ENCODE measurements at places on chromosomes 1 and 21. TPM values are rescaled to one million over a fixed set of nuclear protein-coding genes. Genes with fewer than 3 reads are reported as not detected.

DNA sequence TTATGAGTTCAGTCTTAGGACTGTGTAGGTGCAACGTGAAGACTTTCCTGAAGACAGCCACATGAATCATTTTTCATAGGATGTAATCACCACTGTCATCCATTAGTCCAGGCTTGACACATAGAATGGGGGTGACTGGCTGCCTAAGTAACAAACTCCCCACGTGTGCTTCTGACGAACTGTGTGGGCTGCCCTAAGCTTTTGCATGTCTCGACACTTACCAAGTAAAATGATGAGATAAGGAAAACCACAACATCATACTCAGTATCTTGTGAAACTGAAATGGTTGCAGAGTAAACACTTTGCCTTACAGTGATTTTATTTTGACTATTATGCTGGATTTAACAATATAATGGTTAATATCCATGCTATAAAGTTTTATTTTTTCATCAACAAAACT, 19.5 kb downstream of the ERG start:
- no peak overlapping the region for H3K4me3 ChIP-seq
- peaks cover 29% of the 10 kb centered on the region for H3K27me3 ChIP-seq

Gene TMEM200B
- polyA plus RNA-seq, result 5.5 TPM

DNA sequence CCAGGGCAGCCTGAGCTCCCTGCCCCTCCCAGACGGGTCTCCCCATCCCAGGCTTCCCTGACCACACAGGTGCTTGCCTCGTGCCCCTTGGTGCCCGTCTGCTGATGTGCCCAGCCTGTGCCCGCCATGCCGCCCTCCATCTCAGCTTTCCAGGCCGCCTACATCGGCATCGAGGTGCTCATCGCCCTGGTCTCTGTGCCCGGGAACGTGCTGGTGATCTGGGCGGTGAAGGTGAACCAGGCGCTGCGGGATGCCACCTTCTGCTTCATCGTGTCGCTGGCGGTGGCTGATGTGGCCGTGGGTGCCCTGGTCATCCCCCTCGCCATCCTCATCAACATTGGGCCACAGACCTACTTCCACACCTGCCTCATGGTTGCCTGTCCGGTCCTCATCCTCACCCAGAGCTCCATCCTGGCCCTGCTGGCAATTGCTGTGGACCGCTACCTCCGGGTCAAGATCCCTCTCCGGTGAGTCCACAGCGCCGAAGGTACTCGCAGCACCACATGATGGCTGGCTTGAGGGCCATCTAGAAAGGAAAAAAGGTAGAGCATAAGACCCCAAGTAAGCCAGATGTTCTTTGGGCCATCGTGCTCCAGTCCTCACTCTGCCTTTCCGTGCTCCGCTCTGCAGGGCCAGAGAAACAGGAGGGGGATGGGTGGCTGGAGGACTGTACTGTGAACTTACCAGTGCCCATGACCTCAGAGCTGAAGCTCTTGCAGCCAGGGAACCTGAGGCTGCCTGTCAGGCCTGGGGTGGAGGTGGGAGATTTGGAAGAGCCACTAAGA, 1.4 kb downstream of the ADORA1 start:
- no peak overlapping the region for H3K4me3 ChIP-seq
- H3K27me3 ChIP-seq, result peaks cover 18% of the 10 kb centered on the region
- H3K36me3 ChIP-seq, result no peaks in the 10 kb centered on the region

GRCh38 chr1:166693673-166694297, 145.5 kb upstream of the POGK start:
- no peak for DNase-seq
- H3K27ac ChIP-seq, result no peak overlapping the region
- no peaks in the 10 kb centered on the region for H3K27me3 ChIP-seq
- H3K4me1 ChIP-seq, result no peaks in the 10 kb centered on the region

- H3K4me3 ChIP-seq, result no peak overlapping the region
- no peak for DNase-seq
- H3K36me3 ChIP-seq, result no peaks in the 10 kb centered on the region
- no peaks in the 10 kb centered on the region for H3K27me3 ChIP-seq
Measured at GRCh38 chr1:54114955-54115354, 37.8 kb downstream of the CDCP2 start.

Gene CZIB
- polyA plus RNA-seq, result 51.8 TPM

- H3K4me1 ChIP-seq, result peaks cover 51% of the 10 kb centered on the region
- H3K36me3 ChIP-seq, result no peaks in the 10 kb centered on the region
- peak; percentile 76 for DNase-seq
- no peaks in the 10 kb centered on the region for H3K27me3 ChIP-seq
Measured at GRCh38 chr1:44035726-44036408, 4.6 kb upstream of the SLC6A9 start.

GRCh38 chr21:42806509-42807140, 72.7 kb downstream of the WDR4 start:
- DNase-seq, result no peak
- H3K27me3 ChIP-seq, result no peaks in the 10 kb centered on the region
- no peaks in the 10 kb centered on the region for H3K4me1 ChIP-seq
- H3K27ac ChIP-seq, result no peak overlapping the region

- peaks cover 10% of the 10 kb centered on the region for H3K4me1 ChIP-seq
- DNase-seq, result no peak
- no peaks in the 10 kb centered on the region for H3K36me3 ChIP-seq
- H3K4me3 ChIP-seq, result no peak overlapping the region
Measured at GRCh38 chr21:37710546-37711285, 205.5 kb downstream of the KCNJ6 start.

GRCh38 chr21:26405735-26406361, 167.2 kb downstream of the CYYR1 start:
- H3K4me1 ChIP-seq, result peaks cover 19% of the 10 kb centered on the region
- no peak overlapping the region for H3K4me3 ChIP-seq
- H3K27ac ChIP-seq, result peak overlapping the region; percentile 1

DNA sequence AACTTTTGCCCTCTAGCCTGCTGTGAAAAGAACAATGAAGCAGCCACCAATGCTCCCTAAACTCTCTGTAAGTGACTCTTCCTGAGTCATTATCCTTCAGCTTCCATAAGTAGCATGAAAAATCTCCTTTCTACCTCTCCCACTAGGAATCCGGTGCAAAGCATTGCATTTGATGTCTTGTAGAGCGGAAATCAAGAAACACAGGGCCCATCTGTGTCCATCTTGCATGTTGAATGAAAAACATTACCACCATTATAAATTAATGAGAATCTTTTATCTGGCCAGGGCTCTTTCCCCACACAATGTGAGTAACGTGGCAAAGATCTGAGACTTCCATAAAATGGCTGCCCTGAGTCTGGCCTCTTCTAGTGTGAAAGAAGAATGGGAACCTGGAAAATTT, 324.4 kb downstream of the ADGRL2 start:
- no peak for DNase-seq
- no peaks in the 10 kb centered on the region for H3K27me3 ChIP-seq
- H3K36me3 ChIP-seq, result no peaks in the 10 kb centered on the region
- H3K4me3 ChIP-seq, result no peak overlapping the region
- no peaks in the 10 kb centered on the region for H3K4me1 ChIP-seq

Gene RNF186
- polyA plus RNA-seq, result 13.8 TPM

DNA sequence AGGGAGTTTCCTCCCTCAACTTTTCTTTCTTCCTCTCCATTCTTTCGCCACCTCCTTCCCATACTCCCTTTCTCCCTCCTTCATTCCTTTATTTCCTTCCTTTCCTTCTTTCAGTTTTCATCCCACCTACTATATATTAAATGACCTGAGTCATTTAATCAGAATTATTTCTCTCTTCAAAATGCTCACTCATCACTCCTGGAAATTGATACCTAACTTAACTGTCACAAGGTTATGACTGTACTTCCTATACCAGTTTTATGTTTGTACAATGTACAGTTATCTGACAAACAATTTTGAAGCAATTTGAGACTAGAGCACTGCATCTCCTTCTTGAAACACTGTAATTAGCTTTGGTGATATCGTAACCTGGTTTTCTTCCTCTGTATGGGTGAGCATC, 41.4 kb downstream of the NEXN start:
- no peak overlapping the region for H3K4me3 ChIP-seq
- peaks cover 10% of the 10 kb centered on the region for H3K4me1 ChIP-seq
- H3K36me3 ChIP-seq, result peaks cover 91% of the 10 kb centered on the region
- H3K27me3 ChIP-seq, result no peaks in the 10 kb centered on the region
- no peak for DNase-seq

Gene ATP5PF
- 1,130 TPM for polyA plus RNA-seq

DNA sequence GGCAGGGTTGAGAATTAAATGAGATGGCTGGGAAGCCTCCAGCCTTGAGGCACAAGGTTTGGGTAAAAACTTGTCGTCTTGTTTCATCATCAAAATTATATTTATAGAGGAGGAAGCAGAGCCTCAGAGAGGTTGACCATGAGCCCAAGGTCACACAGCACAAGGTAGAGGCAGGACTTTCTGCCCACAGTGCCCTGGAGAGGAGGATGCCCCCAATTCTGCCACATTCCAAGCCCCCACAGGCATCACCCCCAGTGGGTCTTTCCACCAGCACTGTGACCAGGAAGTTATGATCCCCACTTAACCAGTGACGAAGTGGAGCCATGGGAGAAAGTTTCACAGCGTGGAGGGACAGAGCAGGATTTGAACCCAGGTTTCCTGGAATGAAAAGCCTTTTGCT, 400.0 kb downstream of the MATN1 start:
- DNase-seq, result no peak
- no peak overlapping the region for H3K4me3 ChIP-seq
- H3K27ac ChIP-seq, result no peak overlapping the region

DNA sequence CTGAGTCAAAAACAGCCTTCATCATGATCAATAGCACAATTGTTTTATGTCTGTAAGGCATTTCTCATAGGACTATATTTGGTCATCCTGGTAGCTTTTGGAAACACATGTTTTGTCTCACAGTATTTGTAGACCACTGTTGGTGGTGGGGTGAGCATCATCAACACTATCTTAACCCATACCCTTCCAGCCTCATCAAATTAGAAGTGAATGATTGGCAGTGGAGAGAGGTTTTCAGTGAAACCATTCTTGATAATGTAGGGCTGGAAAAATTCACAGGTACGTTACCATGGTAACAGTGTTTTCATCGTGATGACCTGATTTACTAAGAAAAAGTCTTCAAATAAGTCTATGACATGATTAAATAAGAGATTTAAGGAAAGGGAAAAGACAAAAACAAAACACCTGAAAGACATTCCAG, 45.3 kb upstream of the C1orf105 start:
- no peaks in the 10 kb centered on the region for H3K36me3 ChIP-seq
- no peak for DNase-seq
- H3K4me3 ChIP-seq, result no peak overlapping the region
- H3K4me1 ChIP-seq, result no peaks in the 10 kb centered on the region
- H3K27ac ChIP-seq, result no peak overlapping the region
- H3K27me3 ChIP-seq, result no peaks in the 10 kb centered on the region

DNA sequence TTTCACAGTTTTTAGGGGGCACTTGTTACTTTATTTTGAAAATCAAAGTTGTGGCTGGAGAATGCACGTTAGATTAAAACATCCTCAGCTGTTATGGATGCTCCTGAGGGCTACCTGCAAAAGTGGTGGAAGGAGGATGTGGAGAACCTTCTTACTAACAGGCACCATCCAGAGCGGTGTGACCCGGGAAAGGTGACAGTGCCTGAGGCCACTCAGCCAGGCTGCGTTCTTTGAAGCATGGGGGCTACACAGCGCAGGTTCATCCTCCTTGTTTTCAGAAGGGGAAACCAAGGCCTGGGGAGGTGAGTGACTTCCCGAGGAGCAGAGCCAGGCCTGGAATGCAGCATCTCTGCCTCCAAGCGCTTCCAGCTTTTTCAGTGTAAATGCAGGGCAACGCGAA, 24.0 kb downstream of the DMRTB1 start:
- no peak for DNase-seq
- no peak overlapping the region for H3K27ac ChIP-seq
- H3K4me1 ChIP-seq, result peaks cover 7% of the 10 kb centered on the region
- peaks cover 6% of the 10 kb centered on the region for H3K27me3 ChIP-seq
- H3K4me3 ChIP-seq, result no peak overlapping the region

DNA sequence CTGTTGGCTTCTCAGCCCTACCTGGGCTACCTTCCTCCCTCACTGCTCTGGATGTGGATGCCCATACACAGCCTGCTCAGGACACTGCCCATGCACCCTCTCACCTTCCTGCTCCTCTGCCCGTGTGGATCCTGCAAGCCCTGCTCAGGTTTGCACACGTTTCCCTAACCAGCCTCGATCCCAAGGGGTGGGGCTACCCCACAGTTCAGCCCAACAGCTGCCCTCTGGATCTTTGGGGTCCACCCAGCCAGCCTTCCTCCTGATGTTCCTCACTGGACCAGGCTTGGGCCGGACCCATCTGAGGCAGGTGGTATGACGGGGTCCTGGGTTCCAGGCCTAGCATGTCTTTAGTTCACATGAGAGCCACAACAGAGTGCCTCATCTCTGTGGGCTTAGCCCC, 4.7 kb downstream of the TMEM54 start:
- peak; percentile 64 for DNase-seq
- peaks cover 22% of the 10 kb centered on the region for H3K27me3 ChIP-seq
- H3K36me3 ChIP-seq, result no peaks in the 10 kb centered on the region
- H3K4me1 ChIP-seq, result peaks cover 23% of the 10 kb centered on the region
- H3K4me3 ChIP-seq, result no peak overlapping the region

DNA sequence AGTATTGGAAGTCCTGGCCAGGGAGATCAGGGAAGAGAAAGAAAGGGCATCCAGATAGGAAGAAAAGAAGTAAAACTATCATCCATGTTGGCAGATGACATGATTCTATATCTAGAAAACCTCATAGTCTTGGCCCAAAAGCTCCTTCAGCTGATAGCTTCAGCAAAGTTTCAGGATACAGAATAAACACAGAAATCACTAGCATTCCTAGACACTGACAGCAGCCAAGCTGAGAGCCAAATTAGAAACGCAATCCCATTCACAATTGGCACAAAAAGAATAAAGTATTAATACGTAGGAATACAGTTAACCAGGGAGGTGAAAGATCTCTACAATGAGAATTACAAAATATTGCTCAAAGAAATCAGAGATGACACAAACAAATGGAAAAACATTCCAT, 44.6 kb downstream of the ZFYVE9 start:
- no peak overlapping the region for H3K4me3 ChIP-seq
- no peak for DNase-seq
- H3K36me3 ChIP-seq, result no peaks in the 10 kb centered on the region
- peaks cover 13% of the 10 kb centered on the region for H3K4me1 ChIP-seq
- no peak overlapping the region for H3K27ac ChIP-seq

Gene POU2F1
- polyA plus RNA-seq, result 3.0 TPM

GRCh38 chr1:193799948-193800690, 613.7 kb upstream of the B3GALT2 start:
- DNase-seq, result no peak
- no peak overlapping the region for H3K4me3 ChIP-seq
- H3K36me3 ChIP-seq, result no peaks in the 10 kb centered on the region
- no peak overlapping the region for H3K27ac ChIP-seq
- no peaks in the 10 kb centered on the region for H3K4me1 ChIP-seq

DNA sequence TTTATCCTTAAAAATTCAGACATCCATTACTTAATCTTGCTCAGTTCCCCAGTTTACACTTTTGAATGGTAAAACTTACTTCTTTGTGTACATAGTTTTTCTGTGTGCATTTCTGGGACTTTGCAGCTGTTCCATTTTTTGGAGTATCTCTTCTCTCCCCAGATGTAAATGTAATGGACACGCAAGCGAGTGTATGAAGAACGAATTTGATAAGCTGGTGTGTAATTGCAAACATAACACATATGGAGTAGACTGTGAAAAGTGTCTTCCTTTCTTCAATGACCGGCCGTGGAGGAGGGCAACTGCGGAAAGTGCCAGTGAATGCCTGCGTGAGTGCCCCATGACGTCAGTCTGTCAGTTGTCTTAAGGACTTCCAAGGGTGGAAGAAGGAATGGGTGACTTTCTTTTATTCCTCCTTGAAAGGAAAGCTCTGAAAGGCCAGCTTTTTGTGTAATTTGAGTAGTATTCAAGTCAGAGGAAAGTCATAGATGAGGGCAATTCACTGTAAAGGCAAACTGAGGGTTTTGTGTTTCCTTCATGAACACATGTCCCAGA, 75.7 kb upstream of the LAMC2 start:
- H3K27ac ChIP-seq, result no peak overlapping the region
- no peaks in the 10 kb centered on the region for H3K27me3 ChIP-seq
- no peak overlapping the region for H3K4me3 ChIP-seq
- peaks cover 18% of the 10 kb centered on the region for H3K4me1 ChIP-seq
- no peak for DNase-seq
- H3K36me3 ChIP-seq, result peaks cover 54% of the 10 kb centered on the region

Measured in sigmoid colon (tissue), 7 donors.